T-helper 17 cell (primary cell): ENCODE measurements at places on chromosomes 4 and X.

- DNase-seq: no peak
These were observed 47.2 kb upstream of the TMEM33 start for GRCh38 chr4:41887821-41888686.

DNA sequence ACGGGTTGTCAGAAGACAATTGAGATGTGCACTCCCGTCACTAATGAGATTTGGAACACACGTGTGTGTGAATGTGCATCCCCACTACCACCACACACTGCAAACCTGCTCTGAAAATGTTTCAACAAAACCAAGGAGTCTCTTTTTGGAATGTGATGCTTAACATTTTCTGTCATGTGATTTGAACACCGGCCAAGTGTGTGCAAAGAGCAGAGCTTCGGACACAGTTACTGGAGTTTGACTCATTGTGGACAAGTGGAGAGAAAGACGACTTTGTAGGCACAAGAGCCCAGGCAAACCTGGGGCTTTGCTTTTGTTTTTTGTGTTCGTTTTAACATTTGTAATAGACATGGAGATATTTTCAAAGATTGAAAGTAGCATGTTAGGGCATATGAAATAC is 49.2 kb downstream of the CCKAR start:
- no peak for DNase-seq

GRCh38 chrX:84187533-84188319 is at the start of gene RPS6KA6:
Gene RPS6KA6, minus strand, starts transcription at chrX:84188199. Its CDS starts 300 bp downstream, at chrX:84187899.
- DNase-seq: no peak

DNA sequence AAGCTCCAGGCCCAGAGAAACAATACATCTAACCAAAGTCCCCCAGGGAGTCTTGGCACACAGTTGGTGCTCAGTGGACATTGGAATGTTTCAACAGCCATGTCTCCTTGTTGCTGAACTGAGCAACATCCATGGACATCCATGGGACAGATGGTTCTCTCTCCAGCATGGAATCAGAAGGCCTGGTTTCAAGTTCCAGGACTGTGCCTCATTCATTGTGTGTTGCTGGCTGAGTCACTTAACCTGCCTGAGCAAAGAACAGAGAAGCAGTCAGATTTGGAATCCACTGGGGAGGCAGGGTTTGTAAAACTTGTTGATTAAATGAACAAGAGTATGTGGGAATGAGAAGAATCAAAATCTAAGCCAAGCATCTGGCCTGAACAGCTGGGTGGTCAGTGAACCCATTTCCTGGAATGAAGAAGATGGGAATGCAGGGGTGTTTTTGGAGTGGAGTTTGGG is 147.9 kb downstream of the CHIC2 start:
- no peak for DNase-seq

- no peak for DNase-seq
These were observed 2.5 kb upstream of the TMPRSS11D start for GRCh38 chr4:67886281-67886680.

GRCh38 chr4:120709991-120710390 is 212.5 kb downstream of the PRDM5 start:
- DNase-seq: no peak

DNA sequence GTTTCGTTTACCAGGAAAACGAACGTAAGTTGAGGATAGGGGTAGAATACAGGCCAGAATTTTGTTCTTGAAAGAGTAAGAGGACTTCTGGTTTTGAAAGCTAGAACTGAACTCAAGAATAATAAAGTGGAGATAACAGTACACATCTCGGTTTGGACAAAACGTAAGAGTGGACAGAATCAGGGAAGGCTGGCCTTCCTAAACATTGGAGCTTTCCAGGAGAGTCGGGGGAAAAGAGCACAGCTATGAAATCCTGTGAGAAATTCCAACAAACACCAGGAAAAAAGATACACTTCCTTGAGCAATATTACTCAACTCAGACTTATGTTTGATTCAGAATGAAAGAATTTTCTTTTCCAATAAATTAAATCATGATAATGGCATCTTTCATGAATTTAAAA is 1.2 kb downstream of the CTSO start:
- no peak for DNase-seq

DNA sequence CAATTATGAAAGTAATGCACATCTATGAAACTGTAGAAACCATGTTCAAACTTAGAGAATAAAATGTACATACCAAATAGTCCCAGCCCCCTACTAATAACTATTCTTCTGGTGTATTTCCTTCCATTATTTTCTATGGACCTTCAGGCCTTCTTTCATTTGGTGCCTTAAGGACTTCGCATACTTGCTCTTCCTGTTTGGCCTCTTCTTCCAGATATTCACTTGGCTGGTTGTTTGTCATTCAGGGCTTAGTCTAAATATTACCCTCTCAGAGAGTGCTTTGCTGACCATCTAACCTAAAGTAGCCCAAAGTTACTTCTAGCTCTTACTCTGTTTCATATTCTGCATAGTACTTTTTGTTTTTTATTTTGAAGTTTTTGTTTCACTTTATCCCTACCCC is 70.3 kb upstream of the ARMCX2 start:
- no peak for DNase-seq

GRCh38 chr4:128906581-128906980 is 97.1 kb downstream of the JADE1 start:
- no peak for DNase-seq

- no peak for DNase-seq
These were observed 70.3 kb downstream of the DDX60 start for GRCh38 chr4:168248176-168248710.
